Suppressor macrophage treated with lipopolysaccharide for 4 hours (primary cell): ENCODE measurements at places on chromosomes 6 and 20.

DNA sequence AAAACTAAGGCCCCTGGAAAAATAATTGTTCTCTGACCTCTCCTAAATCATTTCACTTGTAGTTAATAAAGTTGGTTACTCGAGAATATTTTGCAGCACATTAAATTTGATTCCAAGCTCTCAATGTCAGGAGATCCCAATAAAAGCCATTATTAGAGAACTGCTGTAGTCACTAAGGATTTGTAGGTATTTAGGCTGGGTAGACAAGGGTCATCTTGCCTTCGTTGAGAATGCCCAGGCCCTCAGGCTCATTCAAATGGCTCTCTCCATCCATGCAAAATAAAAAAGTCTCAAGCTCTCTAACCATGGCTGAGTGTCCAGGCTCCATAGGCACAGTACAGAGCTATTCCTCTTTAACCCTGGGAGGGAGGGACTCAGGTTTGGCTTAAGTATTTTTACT is 117.0 kb upstream of the HMGCLL1 start:
- no peak for DNase-seq

- peak; percentile 61 for DNase-seq
These were observed 54.3 kb downstream of the MYLIP start for GRCh38 chr6:16183187-16183664.

DNA sequence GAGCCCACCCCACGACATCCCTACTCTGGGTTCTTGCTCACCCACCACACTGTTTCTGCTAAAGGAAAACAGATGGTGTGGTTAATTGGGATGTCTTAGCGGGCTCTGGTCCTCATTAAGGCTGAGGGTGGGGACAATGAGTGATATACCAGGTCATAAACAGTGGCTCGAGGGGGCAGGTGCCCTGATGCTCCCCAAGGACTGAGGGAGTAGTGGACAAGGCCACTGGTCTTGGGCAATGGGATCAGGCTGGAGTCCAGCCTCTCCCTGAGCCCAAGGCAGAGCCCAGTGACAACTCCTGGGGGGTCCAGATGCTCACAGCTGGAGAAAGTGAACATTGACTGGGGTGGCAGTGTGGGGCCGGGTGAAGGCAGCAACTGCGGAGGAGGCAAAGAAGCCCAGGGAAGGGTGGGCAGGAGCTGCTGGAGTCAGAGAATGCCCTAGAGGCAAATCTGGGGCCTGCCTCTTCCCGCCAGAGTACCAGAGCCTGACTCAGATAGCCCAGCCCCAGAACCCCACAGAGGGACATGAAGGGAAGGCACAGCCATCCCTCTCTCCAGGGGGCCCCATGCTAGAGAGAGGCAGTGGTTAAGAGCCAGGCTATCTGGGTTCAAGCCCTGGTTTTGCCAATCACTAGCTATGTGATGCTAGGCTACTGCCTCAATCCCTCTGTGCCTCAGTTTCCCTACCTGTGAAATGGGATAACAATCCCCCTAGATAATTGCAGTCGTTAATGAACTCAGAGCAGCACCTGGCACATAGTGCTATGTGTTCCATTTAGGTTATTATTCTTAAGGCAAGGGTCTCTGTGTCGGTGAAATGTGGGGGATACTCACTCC is 72.3 kb downstream of the MRPL14 start:
- DNase-seq = no peak

DNA sequence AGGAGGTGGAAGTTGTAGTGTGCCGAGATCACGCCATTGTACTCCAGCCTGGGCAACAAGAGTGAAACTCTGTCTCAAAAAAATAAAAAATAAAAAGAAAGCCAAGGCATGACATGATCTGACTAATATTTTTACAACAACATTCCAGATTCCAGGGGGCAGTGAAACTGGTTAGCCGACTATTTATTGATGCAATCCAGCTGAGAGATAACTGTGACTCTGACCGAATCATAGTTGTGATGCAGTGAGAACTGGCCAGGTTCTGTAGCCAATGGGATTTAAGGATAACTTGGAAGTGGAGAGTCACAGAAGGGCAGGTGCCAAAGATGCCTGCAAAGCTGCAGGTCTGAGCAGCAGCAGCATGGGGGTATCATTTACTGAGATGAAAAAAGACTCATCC is 82.9 kb upstream of the TSHZ2 start:
- no peak for DNase-seq

DNA sequence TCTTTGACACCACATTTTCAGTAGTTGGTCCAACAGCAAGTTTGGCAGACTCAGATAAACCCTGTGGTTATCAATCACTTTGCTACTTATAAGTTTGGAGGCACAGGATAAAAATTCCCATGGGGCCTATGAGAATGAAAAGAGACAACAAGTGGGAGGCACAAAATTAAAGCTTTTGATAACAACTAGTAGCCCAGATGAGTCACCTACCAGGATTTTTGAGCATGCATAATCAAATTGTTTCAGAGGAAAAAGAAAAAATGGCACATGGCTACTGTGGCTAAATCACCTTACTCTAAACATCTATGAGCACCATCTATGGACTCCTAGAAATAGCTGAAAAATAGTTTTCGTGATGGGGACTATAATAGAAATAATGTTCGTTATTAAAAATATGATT is 40.8 kb upstream of the BMP5 start:
- no peak for DNase-seq

- DNase-seq = no peak
These were observed 112.5 kb upstream of the HIVEP1 start for GRCh38 chr6:11899645-11900044.

DNA sequence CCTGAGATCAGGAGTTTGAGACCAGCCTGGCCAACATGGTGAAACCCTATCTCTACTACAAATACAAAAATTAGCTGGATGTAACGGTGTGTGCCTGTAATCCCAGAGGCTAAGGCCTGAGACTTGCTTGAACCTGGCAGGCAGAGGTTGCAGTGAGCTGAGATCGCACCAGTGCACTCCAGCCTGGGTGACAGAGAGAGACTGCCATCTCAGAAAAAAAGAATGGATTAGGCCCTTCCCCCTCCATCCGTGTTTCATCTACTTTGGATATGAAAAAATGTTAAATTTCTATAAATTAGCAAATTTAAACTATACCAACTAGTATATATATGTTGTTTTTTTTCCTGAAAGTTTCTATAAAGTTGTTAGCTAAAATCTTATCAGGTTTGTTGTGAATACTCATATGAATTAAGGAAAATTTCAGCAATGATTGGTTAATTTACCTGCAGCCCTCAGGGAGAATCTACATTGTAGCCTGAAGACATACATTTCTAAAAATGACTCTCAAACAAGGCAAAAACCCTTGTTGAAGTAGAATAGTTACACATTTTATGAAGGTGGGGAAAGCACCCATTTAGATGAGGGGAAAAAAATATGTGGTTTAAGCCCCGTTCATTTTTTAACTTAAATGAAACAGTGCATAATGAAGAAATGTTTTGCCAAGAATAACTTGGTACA is 120.9 kb downstream of the TIAM2 start:
- DNase-seq = no peak

- no peak for DNase-seq
These were observed 14.3 kb upstream of the CBFA2T2 start for GRCh38 chr20:33475381-33476152.

DNA sequence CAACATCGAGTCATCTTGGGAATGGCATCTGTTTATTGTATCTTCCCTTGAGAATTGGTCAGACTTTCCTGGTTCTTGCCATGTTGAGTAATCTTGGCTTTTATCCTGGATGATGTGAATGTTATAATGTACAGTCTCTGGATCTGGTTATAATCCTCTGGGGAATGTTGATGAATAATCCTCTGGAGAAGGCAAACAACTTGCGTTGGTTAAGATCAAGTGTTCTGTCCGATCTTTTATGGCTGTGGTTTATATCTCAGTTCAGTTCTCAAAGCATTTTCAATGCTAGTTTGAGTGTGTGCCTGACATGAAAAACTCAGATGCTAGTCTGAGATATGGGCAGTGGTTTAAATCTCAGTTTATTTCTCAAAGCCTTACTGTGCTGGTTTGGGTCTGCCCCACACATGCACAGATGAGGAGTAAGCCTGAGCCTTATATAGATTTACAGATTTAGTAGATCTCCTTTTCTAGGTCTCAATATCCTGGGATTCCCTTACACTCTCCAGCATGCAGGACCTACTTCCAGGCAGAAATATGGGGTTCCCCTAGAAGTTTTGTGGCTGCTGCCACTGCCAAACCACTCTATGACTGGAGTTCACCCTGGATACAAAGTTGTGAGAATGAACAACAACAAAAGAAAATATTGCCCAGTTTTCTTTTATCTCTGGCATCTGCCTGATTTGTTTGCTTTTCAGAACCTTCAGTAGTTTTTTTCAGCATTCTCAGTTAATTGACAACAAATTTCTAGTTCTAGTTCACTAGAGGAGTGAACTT is 191.8 kb upstream of the MAN1A1 start:
- DNase-seq = no peak
